ENCODE measurements at places on chromosomes 6 and 20.

- no peak for DNase-seq
Measured at GRCh38 chr20:4375881-4376280, 345.8 kb upstream of the PRND start.

DNA sequence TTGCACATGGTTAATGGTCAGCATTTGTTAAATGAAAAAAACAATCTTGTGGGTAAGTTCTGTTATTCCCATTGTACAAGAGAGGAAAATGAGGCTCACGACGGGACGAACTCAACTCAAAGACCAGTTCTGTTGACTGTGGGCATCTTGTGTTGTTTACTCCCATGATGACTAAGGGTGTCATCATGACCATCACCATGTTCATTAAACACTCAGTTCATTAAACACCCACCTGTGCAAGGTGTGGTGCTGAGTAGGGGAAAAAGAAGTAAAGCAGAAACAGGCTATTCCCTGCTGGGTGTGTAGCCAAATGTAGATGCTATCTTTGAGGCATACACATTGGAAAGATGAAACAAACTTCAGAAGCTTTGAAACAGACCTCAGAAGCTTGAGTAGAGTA is 4.5 kb downstream of the CHMP4B start:
- no peak for DNase-seq

- no peak for DNase-seq
Measured at GRCh38 chr6:90892271-90892670, 305.4 kb upstream of the MAP3K7 start.

DNA sequence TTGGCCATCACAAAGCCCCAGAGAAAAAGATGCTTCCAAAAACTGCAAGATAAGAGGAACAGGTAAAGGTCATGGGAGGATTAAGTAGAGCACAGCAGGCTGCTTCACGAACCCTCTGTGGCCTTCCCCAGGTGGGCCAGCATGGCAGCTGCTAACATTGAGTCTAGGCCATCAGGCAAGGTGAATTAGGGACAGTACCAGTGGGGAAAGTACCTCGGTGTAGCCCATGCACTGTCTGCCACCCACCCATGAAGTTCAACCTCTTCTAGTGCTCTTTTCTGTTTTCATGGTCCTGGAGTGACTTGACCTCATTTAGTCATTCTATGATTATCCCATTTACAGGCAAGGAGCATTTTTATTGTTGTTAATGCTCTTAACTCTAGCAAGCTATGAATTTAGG is 108.6 kb upstream of the DUSP22 start:
- no peak for DNase-seq

GRCh38 chr6:39952167-39952566 is 17.9 kb upstream of the MOCS1 start:
- DNase-seq, result no peak

- DNase-seq, result no peak
Measured at GRCh38 chr6:155219299-155219698, 44.5 kb upstream of the CLDN20 start.

- no peak for DNase-seq
Measured at GRCh38 chr6:115969930-115970273, 90.8 kb downstream of the FRK start.

DNA sequence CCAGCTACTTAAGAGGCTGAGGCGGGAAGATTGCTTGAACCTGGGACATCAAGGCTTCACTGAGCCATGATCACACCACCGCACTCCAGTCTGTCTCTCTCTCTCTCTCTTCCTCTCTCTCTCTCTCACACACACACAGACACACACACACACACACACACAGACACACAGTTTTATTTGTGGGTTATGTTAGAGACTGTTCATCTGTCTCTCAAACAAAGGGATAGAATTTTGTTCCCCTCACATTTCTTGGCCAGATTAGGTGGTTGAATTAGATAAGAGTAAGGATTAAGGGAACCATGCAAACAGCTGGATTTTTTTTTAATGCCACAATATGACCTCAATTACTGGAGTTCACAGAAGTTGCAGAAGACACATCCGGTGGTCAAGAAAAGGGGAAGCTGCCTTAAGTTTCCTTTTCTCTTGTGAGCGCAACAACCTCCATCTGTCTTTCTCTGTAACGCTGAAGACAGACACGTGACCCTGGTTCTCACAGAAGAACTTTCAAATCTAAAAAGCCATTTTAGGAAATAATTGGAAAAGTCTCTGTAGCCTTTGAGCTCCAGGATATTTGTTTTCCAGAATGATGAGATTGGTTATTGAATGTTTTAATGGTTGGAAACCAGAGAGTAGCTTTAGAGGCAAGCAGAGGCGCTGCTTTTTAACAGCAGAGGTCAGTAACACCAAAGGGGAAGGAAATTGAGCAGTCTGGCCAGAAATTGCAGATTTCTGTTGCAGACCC is 32.9 kb upstream of the LGSN start:
- DNase-seq, result no peak

DNA sequence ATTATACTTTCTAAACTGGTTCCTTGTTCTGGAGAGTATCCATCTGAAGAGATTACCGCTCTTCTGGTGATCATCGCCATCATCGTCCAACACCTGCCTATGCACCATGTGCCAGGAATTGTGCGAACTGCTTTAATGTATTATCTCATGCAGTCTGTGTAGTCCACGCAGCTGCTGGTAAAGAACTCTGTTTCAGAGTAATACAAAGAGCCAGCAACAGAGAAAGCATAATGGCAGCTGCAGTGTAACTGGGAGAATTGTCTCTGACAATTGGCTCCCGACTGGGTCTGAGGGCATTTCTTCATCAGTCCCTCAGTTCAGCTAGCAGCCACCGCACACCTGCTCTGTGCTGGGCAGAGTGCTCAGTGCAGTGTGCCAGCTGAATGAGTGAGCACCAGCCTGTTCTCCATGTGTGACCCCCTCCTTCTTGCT is 383.4 kb downstream of the GRIK2 start:
- no peak for DNase-seq

GRCh38 chr6:4446982-4447381 is 311.6 kb upstream of the ECI2 start:
- no peak for DNase-seq

- DNase-seq, result no peak
Measured at GRCh38 chr6:166626177-166627032, 646 bp downstream of the RPS6KA2 start.

GRCh38 chr6:113149511-113149910 is 707.6 kb upstream of the MARCKS start:
- no peak for DNase-seq

DNA sequence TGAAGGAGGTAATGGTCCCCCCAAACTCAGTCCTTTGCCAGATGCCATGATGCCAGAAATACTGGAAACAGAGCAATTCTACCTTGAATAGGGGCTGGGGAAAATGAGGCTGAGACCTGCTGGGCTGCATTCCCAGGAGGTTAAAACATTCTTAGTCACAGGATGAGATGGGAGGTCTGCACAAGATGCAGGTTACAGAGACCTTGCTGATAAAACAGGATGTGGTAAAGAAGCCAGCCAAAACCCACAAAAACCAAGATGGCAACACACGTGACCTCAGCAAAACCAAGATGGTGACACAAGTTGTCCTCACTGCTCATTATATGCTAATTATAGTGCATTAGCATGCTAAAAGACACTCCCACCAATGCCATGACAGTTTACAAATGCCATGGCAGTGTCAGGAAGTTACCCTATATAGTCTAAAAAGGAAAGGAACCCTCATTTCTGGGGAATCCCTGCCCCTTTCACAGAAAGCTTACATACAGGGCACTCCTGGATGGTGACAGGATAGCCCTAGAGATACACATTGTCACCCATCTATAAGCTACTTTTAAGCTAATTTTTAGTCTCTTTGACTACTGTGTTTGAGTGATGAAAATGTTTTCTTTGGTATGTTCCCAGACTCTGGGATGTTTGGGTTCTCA is 979.7 kb downstream of the TBC1D32 start:
- no peak for DNase-seq

GRCh38 chr20:53555081-53555480 is 38.6 kb downstream of the ZNF217 start:
- no peak for DNase-seq

DNA sequence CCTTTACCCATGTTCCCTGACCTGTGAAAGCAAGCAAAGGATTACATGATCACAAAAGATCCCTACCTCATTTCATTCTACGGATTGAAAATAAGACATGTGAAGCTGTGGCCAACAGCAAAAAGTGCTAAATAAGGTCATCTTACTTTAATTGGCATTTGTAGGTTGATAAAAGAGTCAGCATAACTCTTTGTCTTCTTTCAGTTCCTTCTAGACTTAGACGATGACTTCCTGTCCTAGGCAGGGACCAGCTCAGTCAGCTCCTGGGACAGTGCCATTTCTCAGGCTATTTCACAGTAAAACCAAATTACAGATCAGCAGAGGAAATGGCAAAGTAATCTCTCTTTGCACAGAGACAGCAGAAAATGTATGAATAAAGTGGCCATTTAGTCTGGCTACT is 480.7 kb downstream of the RFPL4B start:
- DNase-seq, result no peak
